ENCODE measurements at places on chromosomes 5 and 9. TPM values are rescaled to one million over a fixed set of nuclear protein-coding genes. Genes with fewer than 3 reads are reported as not detected.
A peak's percentile ranks its signal among the peaks of the same experiment; 100 is the strongest.

GRCh38 chr9:14389657-14390056, 75.7 kb upstream of the NFIB start:
- no peak overlapping the region for H3K27ac ChIP-seq
- DNase-seq: no peak
- H3K4me3 ChIP-seq: no peak overlapping the region
- no peaks in the 10 kb centered on the region for H3K27me3 ChIP-seq
- no peaks in the 10 kb centered on the region for H3K4me1 ChIP-seq

DNA sequence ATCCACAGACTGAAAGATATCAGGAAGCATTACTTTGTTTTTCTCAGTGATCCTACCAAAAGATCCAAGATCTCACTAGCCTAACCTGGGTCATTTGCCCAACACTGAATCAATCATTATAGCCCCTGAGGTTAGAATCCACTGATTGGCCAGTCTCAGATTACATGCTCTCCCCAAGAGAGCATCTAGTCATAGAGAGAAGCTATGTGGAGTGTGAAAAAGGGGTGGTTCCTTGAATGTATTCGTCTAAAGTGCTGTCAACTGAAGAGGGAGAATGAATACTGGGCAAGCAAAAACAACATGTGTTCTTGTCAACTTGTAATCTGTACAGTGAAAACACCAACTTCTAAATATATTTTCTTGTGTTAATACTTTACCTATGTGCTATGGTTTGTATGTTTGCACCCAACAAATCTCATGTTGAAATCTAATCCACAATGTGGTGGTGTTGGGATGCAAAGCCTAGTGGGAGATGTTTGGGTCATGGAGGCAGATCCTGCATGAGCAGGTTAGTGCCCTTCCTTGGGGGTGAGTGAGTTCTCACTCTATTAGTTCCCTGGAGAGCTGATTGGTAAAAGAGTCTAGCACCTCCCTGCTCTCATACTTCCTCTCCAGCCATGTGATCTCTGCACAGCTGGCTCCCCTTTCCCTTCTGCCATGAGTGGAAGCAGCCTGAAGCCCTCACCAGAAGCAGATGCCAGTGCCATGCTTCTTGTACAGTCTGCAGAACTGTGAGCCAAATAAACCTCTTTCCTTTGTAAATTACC, 60.3 kb upstream of the PJA2 start:
- no peak overlapping the region for H3K4me3 ChIP-seq
- H3K4me1 ChIP-seq: no peaks in the 10 kb centered on the region
- H3K27me3 ChIP-seq: no peaks in the 10 kb centered on the region
- DNase-seq: no peak
- H3K36me3 ChIP-seq: no peaks in the 10 kb centered on the region
- no peak overlapping the region for H3K27ac ChIP-seq

Gene IL13
- not detected for total RNA-seq

DNA sequence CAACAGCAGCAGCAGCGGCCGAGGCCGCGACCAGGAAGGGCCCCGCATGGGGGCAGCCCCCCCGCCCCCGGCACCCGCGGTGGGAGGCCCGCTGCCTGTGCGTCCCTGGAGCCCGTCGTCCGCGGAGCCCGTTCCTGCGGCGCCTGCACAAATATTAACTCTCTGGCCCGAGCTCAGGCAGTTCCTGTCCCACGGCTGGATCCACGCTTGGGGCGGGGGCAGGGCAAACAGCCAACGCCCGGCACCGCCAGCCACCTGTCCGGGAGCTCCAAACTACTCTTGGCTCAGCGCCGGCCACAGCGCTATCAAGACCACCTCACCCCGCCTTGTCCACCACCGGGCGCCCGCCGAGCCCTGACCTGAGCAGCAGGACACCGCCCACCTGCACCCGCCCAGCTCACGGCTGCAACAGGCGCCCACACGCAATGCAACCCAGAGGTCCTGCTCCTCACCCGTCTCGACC, at the start of gene LRRC26:
Gene LRRC26 (minus strand): TSS at position 156 of the 463 bp plus-strand sequence. CDS start 108 bp downstream, at position 48.
- H3K27ac ChIP-seq: no peak within 1 kb of the TSS
- H3K36me3 ChIP-seq: no peaks in the 10 kb centered on the region

GRCh38 chr5:143824851-143825720, 13.1 kb downstream of the HMHB1 start:
- DNase-seq: peak; percentile 89
- H3K4me3 ChIP-seq: no peak overlapping the region
- no peak overlapping the region for H3K27ac ChIP-seq
- no peaks in the 10 kb centered on the region for H3K27me3 ChIP-seq
- no peaks in the 10 kb centered on the region for H3K4me1 ChIP-seq
- no peaks in the 10 kb centered on the region for H3K36me3 ChIP-seq

Gene DNAJA1
- 171 TPM for total RNA-seq

- H3K4me1 ChIP-seq: no peaks in the 10 kb centered on the region
- no peaks in the 10 kb centered on the region for H3K36me3 ChIP-seq
- H3K27me3 ChIP-seq: no peaks in the 10 kb centered on the region
Measured at GRCh38 chr5:35317586-35317985, 87.3 kb upstream of the PRLR start.

DNA sequence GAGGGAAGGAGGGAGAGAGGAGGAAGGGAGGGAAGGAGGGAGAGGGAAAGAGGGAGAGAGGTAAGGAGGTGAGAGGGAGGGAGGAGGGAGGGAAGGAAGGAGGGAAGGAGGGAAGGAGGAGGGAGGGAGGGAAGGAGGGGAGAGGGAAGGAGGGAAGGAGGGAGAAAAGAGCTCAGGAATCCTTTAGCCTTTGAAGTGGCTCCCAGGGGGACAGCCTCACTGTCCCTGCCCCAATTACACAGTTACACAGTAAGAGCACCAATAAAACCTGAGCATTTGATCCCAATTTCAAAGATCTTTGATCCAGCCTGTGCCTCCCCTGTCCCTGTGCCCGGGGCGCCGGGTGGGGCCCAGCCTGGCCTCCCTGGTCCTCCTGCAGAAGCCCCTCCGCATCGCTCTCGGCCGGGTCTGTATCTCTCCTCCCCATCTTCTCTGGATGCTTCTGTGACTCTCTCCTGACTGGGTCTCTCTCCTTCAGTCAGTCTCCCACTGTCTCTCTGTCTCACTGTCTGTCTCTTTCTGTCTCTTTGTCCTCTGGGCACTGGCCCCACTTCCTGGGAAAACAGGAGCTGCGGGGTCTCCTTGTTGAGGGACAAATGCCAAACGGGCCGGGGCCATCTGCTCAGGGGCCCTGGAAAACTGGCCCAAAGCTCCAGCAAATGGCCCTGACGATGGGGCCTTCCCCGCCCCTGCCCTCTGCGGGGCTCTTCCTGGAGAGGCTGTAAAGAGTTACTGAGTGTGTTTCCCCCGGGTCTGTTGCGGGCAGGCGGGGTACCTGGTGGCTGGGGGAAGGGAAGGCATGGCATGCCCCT, 54.2 kb upstream of the EGFL7 start:
- H3K36me3 ChIP-seq: no peaks in the 10 kb centered on the region
- DNase-seq: no peak
- H3K4me1 ChIP-seq: peaks cover 10% of the 10 kb centered on the region
- no peaks in the 10 kb centered on the region for H3K27me3 ChIP-seq

GRCh38 chr5:83400701-83401100, 70.8 kb upstream of the VCAN start:
- no peaks in the 10 kb centered on the region for H3K4me1 ChIP-seq
- DNase-seq: no peak
- no peaks in the 10 kb centered on the region for H3K36me3 ChIP-seq
- H3K4me3 ChIP-seq: no peak overlapping the region
- no peak overlapping the region for H3K27ac ChIP-seq

Gene PCDHB14
- total RNA-seq: 3.9 TPM

GRCh38 chr9:93051680-93052089, 6.8 kb upstream of the SUSD3 start:
- no peaks in the 10 kb centered on the region for H3K36me3 ChIP-seq
- DNase-seq: no peak
- H3K27ac ChIP-seq: no peak overlapping the region
- H3K4me3 ChIP-seq: no peak overlapping the region
- no peaks in the 10 kb centered on the region for H3K27me3 ChIP-seq

DNA sequence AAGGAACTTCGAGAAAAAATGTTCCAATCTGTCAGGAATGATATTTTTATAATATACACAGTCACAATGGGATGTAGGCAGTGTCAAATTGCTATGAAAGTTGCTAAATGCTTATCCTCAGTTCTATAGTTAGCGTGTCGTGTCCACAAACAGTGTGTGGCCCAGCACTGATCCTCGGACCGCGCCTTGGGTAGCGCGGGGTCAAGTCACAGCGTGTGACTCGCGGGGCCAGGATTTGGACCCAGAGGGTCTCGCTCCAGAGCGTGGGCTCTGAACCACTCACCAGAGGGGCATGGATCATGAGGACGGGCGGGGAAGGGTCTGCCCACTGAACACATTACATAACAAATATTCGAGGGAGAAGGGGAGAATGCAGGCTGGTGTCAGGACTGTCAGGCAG, 171.8 kb downstream of the C9orf50 start:
- H3K27ac ChIP-seq: no peak overlapping the region
- no peaks in the 10 kb centered on the region for H3K36me3 ChIP-seq
- no peak overlapping the region for H3K4me3 ChIP-seq

DNA sequence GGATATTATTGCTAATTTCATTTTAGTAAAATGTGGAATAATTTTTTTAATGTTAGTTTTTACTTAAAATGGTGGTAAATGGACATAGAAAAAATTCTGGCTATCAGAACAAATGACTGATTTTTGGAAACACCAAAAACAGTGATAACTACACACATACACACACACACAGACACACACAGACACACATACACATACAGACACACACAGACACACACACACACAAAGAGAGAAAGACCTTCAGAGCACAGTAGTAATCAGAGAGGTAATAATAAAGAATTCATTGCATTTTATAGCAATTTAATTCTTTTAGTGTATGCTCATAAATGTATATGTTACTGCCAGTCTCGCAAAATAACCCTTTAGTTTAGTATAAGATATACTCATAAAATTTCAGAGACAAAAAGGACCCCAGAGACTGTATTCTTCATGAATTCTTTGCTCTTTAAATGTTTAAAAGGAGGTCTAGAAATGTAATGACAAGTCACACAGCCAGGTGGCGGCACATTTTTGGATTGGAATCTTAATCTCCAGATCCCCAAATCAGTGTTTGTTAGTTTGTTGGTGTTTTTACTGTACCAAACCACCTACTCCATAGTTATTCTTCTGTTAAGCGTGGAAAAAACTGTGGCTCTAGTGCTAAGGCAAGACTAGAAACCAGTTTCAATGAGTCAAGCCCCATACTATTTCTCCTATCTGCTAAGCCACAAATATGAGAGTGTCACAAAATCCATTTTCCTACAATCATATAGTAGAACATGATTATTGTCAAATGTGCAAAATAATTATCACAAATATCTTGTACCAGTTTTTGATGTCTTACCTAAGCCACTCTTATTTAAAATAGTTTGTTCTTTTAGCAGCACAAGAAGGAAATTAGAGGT, 109.9 kb downstream of the EDIL3 start:
- no peak overlapping the region for H3K27ac ChIP-seq
- no peaks in the 10 kb centered on the region for H3K4me1 ChIP-seq
- no peak overlapping the region for H3K4me3 ChIP-seq
- no peaks in the 10 kb centered on the region for H3K27me3 ChIP-seq

DNA sequence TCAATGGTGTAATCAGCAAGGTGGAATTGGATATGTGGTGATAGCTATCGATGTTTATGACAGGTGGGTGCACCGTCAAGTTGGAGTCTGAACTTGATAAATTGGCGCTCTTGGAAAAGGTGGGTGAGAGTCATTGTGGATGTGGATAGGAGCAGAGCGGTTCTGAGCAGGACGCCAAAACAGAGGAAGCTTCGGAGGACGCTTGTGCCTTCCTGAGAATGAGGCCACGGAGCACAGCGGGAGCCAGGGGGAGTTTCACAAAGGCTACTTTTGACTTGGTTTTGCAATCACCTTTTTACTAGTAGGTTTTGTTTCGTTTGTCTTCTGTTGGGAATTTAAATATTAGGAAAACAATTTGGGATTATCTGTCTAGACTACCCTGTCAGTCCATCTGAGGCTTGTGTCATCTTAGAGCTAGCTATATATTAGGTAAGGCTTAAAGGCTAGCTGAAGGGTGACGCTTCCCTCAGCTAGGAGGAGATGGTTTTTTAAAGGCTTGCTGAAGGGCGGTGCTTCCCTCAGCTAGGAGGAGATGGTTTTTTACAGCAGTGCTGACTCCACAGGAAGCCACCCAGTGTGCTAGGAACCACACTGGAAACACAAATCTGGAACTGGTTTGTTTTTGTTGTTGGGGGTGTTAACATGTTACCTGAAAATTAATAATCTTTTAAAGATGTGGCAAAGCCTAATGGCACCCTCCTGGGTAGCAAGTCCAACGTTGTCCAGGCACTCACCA, 142.4 kb upstream of the IRX4 start:
- DNase-seq: no peak
- H3K36me3 ChIP-seq: no peaks in the 10 kb centered on the region
- no peaks in the 10 kb centered on the region for H3K27me3 ChIP-seq

Gene C5orf52
- not detected for total RNA-seq

- no peak for DNase-seq
- no peak overlapping the region for H3K27ac ChIP-seq
- no peak overlapping the region for H3K4me3 ChIP-seq
- no peaks in the 10 kb centered on the region for H3K36me3 ChIP-seq
- H3K27me3 ChIP-seq: no peaks in the 10 kb centered on the region
Measured at GRCh38 chr5:113233606-113234005, 201.2 kb downstream of the TSSK1B start.

GRCh38 chr9:120714846-120715388, 647 bp upstream of the MEGF9 start:
- no peaks in the 10 kb centered on the region for H3K27me3 ChIP-seq
- H3K27ac ChIP-seq: peak overlapping the region; percentile 81
- H3K4me1 ChIP-seq: peaks cover 3% of the 10 kb centered on the region
- H3K36me3 ChIP-seq: no peaks in the 10 kb centered on the region

GRCh38 chr5:159971514-159971913, 37.4 kb upstream of the TTC1 start:
- peaks cover 59% of the 10 kb centered on the region for H3K27me3 ChIP-seq
- no peak overlapping the region for H3K4me3 ChIP-seq
- no peak for DNase-seq

Gene LSM11
- 6.4 TPM for total RNA-seq

GRCh38 chr9:17082343-17083064, 52.3 kb upstream of the CNTLN start:
- DNase-seq: peak; percentile 48
- no peaks in the 10 kb centered on the region for H3K36me3 ChIP-seq
- H3K4me1 ChIP-seq: no peaks in the 10 kb centered on the region
- no peak overlapping the region for H3K4me3 ChIP-seq

- no peak for DNase-seq
- no peak overlapping the region for H3K27ac ChIP-seq
- no peak overlapping the region for H3K4me3 ChIP-seq
- H3K27me3 ChIP-seq: peaks cover 2% of the 10 kb centered on the region
- H3K36me3 ChIP-seq: peaks cover 6% of the 10 kb centered on the region
Measured at GRCh38 chr9:3125602-3126405, 281.9 kb upstream of the PUM3 start.

GRCh38 chr5:147732291-147732883, 50.1 kb downstream of the JAKMIP2 start:
- H3K27me3 ChIP-seq: no peaks in the 10 kb centered on the region
- no peaks in the 10 kb centered on the region for H3K36me3 ChIP-seq
- peaks cover 18% of the 10 kb centered on the region for H3K4me1 ChIP-seq
- H3K27ac ChIP-seq: no peak overlapping the region
- DNase-seq: no peak
- H3K4me3 ChIP-seq: no peak overlapping the region

- no peak for DNase-seq
- peaks cover 21% of the 10 kb centered on the region for H3K4me1 ChIP-seq
- no peak overlapping the region for H3K4me3 ChIP-seq
- H3K27me3 ChIP-seq: no peaks in the 10 kb centered on the region
Measured at GRCh38 chr5:132407970-132408369, 38.5 kb downstream of the SLC22A5 start.

Gene PCA3
- total RNA-seq: not detected

All from hepatocyte (in vitro differentiated cells).